ENCODE measurements at places on chromosomes 11 and 22. TPM values are rescaled to one million over a fixed set of nuclear protein-coding genes. Genes with fewer than 3 reads are reported as not detected.

Gene GGTLC2
- total RNA-seq = not detected

DNA sequence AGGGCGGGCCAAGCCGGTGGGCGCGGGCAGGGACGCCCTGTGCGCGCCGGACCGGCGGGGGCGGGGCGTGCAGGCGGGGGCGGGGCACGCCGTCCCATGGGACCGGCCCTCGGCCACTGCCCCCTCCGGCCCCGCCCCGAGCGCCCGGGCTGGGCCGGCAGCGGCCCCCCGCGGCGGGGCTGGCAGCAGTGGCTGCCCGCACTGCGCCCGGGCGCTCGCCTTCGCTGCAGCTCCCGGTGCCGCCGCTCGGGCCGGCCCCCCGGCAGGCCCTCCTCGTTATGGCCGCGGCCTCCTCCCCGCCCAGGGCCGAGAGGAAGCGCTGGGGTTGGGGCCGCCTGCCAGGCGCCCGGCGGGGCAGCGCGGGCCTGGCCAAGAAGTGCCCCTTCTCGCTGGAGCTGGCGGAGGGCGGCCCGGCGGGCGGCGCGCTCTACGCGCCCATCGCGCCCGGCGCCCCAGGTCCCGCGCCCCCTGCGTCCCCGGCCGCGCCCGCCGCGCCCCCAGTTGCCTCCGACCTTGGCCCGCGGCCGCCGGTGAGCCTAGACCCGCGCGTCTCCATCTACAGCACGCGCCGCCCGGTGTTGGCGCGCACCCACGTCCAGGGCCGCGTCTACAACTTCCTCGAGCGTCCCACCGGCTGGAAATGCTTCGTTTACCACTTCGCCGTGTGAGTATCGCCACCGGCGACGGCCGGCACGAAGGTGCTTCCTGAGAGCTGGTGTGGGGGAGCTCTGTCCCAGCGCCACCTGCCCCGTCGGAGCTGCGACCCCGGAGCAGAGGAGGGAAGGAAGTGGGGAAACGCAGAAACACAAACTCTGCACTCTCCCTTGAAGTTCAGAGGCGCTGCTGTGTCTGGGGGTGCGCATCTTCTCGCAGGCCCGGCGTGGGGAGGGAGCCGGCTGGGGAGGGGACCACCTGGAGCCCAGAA lies at the start of gene KCNQ1:
TSS of gene KCNQ1 (plus strand) at position 188 of the 925 bp plus-strand sequence. CDS start at position 279, 91 bp downstream.
- H3K27me3 ChIP-seq = peaks cover 96% of the 10 kb centered on the region
- peak; percentile 50 for ATAC-seq
- H3K4me1 ChIP-seq = no peaks in the 10 kb centered on the region
- H3K36me3 ChIP-seq = no peaks in the 10 kb centered on the region
- no peak within 1 kb of the TSS for H3K27ac ChIP-seq

DNA sequence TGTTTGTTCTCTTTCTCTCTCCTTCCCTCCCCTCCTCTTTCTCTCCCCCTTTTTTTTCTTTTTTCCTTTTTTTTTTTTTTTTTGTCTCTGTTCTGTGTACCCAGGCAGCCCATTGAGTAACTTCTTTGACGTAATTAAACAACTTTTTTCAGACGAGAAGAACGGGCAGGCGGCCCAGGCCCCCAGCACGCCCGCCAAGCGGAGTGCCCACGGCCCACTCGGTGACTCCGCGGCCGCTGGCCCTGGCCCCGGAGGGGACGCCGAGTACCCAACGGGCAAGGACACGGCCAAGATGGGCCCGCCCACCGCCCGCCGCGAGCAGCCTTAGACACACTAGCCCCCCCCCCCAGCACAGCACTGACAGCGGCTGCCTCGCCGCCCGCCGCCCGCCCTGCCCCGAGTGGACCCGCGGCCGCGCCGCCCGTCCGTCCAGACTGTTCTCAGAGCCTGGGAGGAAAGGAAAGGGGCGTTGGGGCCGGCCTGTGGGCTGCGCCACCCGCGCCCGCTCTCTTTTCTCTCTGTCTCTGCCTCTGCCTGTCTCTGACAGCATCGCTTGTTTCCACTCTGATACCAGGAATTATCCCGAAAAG lies 26.1 kb downstream of the MOB2 start:
- no peaks in the 10 kb centered on the region for H3K27me3 ChIP-seq
- H3K4me1 ChIP-seq = peaks cover 31% of the 10 kb centered on the region
- peak overlapping the region; percentile 83 for H3K27ac ChIP-seq
- peak overlapping the region; percentile 0 for H3K4me3 ChIP-seq

Gene PNPLA3
- total RNA-seq = not detected

DNA sequence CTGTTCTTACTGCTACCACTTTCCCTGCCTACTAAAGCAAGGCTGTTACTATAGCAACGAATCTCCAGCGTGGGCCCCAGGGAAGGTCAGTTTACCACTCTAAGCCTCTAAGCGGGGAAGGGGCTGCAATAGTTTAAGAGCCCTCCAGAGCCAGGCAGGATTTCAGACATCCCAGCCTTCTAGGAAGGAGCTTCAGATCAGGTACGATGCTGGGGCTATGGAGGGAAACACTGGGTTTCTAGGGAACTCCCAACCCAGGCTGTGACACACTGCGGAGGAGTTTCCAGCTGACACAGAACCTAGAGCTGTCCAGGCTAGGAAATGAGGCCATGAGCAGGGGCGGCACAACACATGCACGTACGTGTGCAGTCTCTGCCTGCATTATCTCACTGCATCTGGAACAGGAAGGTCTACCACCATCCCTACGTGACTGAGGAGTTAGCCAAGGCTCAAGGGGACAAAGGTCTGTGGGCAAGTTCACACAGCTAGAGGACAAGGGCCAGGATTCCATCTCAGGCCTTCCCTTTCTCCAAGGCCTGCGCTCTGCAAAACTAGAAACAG lies 20.4 kb downstream of the HPS4 start:
- H3K4me1 ChIP-seq = no peaks in the 10 kb centered on the region
- ATAC-seq = no peak
- H3K27me3 ChIP-seq = no peaks in the 10 kb centered on the region
- H3K4me3 ChIP-seq = no peak overlapping the region
- no peaks in the 10 kb centered on the region for H3K36me3 ChIP-seq
- no peak overlapping the region for H3K27ac ChIP-seq

Gene TRIM49
- not detected for total RNA-seq

Gene SEPTIN3
- total RNA-seq = 1.2 TPM

Gene SREBF2
- 39.7 TPM for total RNA-seq

- H3K36me3 ChIP-seq = no peaks in the 10 kb centered on the region
- H3K27me3 ChIP-seq = peaks cover 25% of the 10 kb centered on the region
- ATAC-seq = no peak
Observed at GRCh38 chr22:30435674-30436126, 10.1 kb downstream of the MTFP1 start.

Gene POU2AF2
- not detected for total RNA-seq

GRCh38 chr22:17788528-17789378 lies 14.5 kb upstream of the BID start:
- H3K27ac ChIP-seq = no peak overlapping the region
- ATAC-seq = no peak
- H3K36me3 ChIP-seq = peaks cover 57% of the 10 kb centered on the region
- no peaks in the 10 kb centered on the region for H3K4me1 ChIP-seq

DNA sequence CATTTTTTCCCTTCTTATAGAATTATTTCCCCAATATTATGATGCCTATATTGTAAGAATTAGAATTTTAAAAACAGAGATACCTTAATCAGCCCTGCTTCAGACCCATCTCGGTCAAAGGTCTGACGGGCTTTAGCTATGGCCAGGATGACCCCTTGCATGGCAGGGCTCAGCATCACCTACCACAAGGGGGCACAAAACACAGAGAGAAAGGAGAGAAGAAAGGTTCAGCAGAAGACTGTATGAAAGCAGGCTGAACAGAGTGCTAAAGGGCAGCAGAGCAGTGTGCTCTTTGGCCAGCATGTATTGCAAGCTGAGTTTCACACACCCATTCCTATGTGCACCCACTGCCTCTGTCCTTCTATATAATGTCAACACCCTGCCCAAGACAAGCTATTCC lies 26.8 kb downstream of the CLDN25 start:
- no peak overlapping the region for H3K27ac ChIP-seq
- no peak for ATAC-seq
- H3K27me3 ChIP-seq = no peaks in the 10 kb centered on the region
- H3K4me1 ChIP-seq = no peaks in the 10 kb centered on the region
- H3K36me3 ChIP-seq = no peaks in the 10 kb centered on the region

- no peak overlapping the region for H3K4me3 ChIP-seq
- H3K27me3 ChIP-seq = no peaks in the 10 kb centered on the region
- no peaks in the 10 kb centered on the region for H3K36me3 ChIP-seq
- H3K4me1 ChIP-seq = no peaks in the 10 kb centered on the region
- no peak for ATAC-seq
Observed at GRCh38 chr11:129013737-129014475, 71.2 kb upstream of the TP53AIP1 start.

Gene NXPE1
- total RNA-seq = not detected

Gene MOV10L1
- total RNA-seq = 0.78 TPM

- H3K27ac ChIP-seq = peak overlapping the region; percentile 20
- H3K36me3 ChIP-seq = peaks cover 64% of the 10 kb centered on the region
- ATAC-seq = no peak
- H3K4me3 ChIP-seq = no peak overlapping the region
- no peaks in the 10 kb centered on the region for H3K27me3 ChIP-seq
Observed at GRCh38 chr22:29145321-29146072, 60.2 kb upstream of the EMID1 start.

GRCh38 chr22:49027368-49027670 lies 800.4 kb downstream of the BRD1 start:
- H3K36me3 ChIP-seq = no peaks in the 10 kb centered on the region
- H3K4me1 ChIP-seq = no peaks in the 10 kb centered on the region
- peaks cover 81% of the 10 kb centered on the region for H3K27me3 ChIP-seq
- no peak overlapping the region for H3K27ac ChIP-seq
- no peak for ATAC-seq
- no peak overlapping the region for H3K4me3 ChIP-seq

DNA sequence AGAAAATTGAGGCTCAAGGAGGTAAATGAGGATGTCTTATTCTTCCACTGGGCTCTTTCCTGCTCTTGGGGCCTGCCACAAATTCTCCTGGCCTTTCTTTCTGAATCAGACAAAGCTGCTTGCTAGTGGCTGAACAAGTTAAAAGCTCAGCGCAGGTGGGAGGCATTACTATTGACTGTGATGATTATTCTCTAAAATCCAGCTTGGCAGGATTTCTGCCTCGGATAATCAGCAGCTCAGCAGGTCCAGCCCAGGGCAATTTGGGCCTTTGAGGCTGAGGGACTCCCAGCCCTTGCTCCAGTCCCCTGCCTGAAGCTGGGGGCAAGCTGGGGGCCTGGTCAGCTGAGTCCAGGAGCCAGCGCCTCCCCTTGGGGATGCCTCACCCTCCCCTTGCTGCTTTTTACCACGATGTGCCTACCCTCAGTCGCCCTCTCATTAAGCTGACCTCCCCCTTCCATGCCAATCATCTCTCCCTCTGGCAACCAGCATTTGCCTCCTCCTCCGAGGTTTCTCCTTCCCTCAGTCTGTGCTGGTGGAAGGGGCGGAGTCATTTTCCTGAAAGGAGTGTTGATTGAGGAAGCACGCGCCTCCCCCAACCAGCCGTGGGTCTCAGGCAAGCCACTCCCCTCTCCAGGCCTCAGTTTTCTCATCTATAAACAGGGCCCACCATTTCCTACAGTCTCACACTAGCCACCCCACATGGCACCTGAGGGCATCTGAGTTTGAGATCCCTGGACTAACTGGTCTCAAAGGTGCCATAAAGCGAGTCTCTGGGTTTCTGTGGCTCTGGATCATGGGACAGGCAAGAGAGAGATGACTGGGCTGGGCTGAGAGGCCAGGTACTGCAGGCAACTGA lies 60.6 kb upstream of the PRDM11 start:
- peaks cover 32% of the 10 kb centered on the region for H3K27me3 ChIP-seq
- no peak overlapping the region for H3K27ac ChIP-seq
- ATAC-seq = no peak
- H3K36me3 ChIP-seq = no peaks in the 10 kb centered on the region
- no peak overlapping the region for H3K4me3 ChIP-seq
- H3K4me1 ChIP-seq = peaks cover 38% of the 10 kb centered on the region

DNA sequence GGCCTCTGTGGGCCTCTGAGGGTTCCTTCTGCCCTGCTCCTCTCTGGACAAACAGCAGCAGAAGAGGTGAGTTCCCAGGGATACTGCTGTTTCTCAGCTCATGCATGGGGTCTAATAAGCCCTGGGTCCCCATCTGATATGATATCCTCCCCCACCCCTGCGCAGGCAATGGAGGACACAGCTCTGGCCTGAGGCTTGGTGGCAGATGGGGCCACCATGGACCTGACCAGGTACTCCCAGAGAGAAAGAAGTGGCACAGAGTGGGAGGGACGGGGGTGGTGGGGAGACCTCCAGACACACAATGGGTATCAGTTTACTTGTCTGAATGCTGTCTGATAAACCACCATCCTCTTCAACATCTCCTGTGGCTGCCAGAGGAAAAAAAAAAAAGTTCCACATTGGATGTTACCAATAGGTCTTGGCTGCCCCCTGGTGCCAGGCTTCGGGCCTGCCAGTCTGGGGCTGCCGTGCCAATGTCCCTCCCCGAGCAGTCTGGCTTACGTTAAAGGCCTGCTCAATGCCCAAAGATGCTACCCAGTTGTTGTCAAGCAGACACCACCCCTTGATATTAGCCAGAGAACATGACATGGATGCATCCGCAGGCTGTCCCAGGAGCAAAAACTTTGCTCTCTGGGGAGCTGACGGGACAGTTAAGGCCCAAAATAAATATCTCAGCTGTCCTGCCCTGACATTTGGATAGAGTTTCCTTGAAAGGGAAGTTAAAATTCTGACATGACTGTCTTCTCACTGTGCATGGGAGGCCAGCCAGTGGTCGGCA lies 27.9 kb upstream of the ABCC8 start:
- H3K27ac ChIP-seq = no peak overlapping the region
- H3K4me1 ChIP-seq = peaks cover 23% of the 10 kb centered on the region
- no peaks in the 10 kb centered on the region for H3K27me3 ChIP-seq
- H3K36me3 ChIP-seq = no peaks in the 10 kb centered on the region

DNA sequence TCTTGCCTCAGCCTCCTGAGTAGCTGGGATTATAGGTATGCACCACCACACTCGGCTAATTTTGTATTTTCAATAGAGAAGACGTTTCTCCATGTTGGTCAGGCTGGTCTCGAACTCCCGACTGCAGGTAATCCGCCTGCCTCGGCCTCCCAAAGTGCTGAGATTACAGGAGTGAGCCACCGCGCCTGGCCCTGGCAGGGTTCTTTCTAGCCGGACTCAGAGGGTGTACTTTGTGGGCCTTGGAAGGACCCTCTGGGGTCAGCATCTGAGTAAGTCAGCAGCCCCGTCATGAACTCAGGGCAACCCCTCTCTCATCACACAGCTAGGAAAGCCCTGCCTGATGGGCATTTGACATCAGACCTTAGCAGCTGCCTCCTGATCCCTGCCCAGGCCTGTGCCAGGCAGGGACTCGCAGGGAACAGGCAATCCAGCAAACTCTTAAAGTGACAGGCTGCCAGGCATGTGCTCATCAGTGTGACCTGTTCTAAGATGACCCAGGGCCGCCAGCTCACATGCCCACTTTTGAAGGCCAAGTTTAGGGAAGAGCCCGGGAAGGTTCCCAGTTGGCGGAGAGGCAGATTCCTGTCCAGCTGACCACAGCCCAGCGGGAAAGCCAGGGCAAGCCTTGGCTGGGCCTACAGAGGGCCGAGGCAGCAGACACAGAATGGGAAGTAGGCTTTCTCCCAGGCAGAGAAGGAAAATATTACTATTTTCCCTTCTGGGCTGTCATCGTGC lies 92.9 kb downstream of the MORC2 start:
- H3K36me3 ChIP-seq = no peaks in the 10 kb centered on the region
- H3K27me3 ChIP-seq = no peaks in the 10 kb centered on the region
- no peak overlapping the region for H3K27ac ChIP-seq
- peaks cover 6% of the 10 kb centered on the region for H3K4me1 ChIP-seq
- ATAC-seq = no peak
- no peak overlapping the region for H3K4me3 ChIP-seq

Measured in gastroesophageal sphincter (tissue), 4 donors.